NCI-H1436 treated with DMSO at 0.1 percent for 48 hours (cell line): ENCODE measurements at places on chromosomes 16 and 17.
A peak's percentile ranks its signal among the peaks of the same experiment; 100 is the strongest.

- no peak for DNase-seq
These were observed 41.2 kb downstream of the RAB11FIP3 start for GRCh38 chr16:466651-467050.

- DNase-seq = no peak
These were observed 25.6 kb downstream of the TRARG1 start for GRCh38 chr17:1304962-1305563.

GRCh38 chr17:4786516-4786915, 352 bp upstream of the VMO1 start:
- DNase-seq = no peak

DNA sequence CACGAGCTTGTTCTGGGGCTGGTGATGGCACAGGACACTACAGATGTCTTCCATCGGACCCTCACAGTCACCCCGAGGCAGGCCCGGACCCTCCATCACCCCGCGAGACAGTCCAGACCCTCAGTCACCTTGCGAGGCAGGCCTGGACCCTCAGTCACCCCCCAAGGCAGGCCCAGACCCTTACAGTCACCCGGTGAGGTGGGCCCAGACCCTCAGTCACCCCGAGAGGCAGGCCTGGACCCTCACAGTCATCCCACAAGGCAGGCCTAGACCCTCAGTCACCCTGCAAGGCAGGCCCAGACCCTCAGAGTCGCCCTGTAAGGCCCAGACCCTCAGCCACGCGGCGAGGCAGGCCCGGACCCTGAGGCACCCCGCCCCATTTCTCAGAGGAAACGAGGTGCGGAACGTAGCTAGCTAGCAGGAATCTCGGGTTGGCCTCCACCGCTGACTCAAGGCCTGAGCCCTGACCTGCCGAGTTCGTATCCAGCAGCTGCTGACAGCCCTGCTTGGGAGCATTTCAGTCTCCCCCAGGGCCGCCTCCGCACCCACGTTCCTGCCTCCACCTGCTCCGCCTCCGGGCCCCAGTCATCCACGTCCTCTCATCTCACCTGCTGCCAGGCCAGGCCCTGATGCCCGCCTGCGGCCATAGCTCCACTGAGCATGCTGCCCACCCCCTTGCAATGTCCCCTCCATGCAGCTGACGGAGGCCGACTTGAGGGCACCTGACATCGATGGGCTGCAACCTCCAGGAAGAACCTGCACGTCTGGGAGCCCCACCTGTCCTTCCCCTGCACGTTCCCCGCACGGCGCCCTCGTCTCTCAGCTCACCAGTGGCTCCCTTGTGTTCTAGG, 28.7 kb downstream of the RPH3AL start:
- DNase-seq = no peak

DNA sequence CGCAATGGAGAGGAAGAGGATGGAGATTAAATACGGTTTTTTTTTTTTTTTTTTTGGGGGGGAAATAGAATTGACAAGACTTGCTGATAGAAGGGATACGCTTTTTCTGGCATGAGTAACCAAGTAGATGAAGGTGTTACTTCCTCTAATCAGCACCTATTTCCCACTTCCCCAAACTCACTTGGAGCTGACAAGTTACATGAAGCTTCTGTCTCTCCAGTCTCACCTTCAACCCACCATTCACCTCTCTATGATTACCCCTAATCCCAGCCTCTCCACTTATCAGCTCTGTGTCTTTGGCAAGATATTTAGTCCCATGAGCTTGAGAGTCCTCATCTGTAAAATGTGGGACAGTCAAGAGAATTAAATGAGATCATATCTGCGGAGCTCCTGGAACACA, 185.9 kb upstream of the HS3ST3A1 start:
- no peak for DNase-seq

GRCh38 chr16:9457215-9457614, 365.8 kb downstream of the HAPSTR1 start:
- no peak for DNase-seq

DNA sequence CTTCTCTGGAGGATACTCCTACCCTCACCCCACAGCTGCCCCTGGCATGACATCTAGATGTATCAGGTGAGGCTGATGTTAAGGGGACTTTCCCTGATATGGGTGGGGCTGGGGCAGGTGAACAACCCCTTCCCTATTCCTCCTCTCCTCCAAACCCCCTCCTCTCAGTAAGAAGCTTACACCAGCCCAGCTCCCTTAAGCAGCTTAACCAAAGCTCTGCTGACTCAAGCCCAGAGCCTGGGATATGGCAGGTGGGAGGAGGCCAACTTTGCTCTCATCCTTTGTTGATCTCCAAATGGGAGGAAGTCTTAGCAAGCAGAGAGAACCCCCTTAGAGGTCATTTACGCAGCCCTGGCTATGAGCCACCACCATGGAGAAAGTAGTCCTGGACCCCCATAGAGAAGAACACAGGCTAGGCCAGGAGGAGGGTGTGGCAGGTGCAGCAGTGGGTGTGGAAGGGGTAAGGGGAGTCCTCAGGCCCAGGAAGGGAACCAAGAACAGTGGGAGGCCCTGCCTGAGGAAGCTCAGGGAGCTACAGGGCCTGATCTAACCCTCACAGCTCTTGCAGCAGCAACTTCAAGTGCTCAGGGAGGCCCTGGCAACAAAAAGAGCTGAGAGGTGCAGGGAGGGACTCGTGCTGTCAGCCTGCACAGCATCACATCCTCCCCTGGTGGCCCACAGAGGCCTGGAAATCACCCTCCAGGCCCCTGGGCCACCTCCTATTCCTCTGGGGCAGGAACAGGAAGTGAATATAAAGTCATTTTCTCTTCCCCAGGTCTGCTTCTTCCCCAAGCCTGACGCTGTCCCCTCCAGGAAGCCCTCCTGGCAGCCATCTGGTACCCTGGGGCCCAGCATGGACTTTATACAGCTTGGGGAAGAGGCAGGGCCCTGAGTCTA, 2.9 kb downstream of the UNC119 start:
- DNase-seq = no peak

- DNase-seq = no peak
These were observed 42.0 kb downstream of the BAHCC1 start for GRCh38 chr17:81437191-81437651.

DNA sequence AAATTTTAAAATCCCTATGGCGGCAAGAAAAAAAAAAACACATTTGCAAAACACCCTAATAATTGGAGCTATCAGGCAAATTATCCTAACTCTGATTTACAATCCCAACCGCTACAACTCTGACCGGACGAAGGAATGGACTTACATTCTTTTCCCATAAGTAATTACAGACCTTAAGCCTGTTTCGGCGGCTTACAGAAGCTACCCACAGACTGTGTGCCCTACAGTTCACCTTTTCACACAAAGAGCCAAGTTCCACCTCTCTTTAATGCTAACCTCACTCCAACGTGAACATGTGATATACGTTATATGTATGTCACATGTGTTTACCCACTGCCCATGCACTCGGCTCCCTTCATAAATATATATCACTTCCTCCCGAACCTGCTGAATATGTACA, 8.7 kb upstream of the MEAK7 start:
- no peak for DNase-seq

- DNase-seq = no peak
These were observed 165.7 kb downstream of the IRF8 start for GRCh38 chr16:86064431-86065250.

DNA sequence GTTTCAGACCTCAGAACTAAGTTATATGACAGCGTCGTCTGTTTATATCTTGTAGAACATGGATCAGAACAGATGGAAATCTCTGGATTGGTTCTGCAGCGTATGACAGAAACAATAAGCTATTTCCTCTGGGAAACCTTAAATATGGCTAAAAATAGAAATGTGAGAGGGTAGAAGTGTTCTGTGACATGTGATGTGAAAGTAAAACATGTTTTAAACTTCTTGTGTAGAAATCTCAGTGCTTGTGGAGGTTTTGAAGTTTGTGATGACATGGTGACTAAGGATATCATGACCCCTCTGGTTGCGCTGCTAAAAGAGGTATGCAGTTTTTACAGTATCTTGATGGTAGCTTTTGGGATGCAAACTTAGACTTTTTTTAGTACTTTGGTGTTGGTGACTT, 2.8 kb downstream of the HEATR3 start:
- DNase-seq = no peak

DNA sequence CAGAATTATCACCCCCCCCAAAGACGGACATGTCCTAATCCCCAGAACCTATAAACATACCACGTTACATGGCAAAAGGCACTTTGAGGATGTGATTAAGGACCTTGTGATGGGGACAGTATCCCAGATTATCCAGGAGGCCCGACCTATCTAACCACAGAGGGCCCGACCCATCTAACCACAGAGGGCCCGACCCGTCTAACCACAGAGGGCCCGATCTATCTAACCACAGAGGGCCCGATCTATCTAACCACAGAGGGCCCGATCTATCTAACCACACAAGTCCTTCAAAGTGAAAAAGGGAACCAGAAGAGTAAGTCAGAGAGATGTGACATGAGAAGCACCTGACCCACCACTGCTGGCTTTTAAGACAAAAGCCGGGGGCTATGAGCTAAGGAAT, 56.8 kb downstream of the ANKFY1 start:
- no peak for DNase-seq

- no peak for DNase-seq
These were observed 11.5 kb upstream of the TOX3 start for GRCh38 chr16:52558448-52558847.

DNA sequence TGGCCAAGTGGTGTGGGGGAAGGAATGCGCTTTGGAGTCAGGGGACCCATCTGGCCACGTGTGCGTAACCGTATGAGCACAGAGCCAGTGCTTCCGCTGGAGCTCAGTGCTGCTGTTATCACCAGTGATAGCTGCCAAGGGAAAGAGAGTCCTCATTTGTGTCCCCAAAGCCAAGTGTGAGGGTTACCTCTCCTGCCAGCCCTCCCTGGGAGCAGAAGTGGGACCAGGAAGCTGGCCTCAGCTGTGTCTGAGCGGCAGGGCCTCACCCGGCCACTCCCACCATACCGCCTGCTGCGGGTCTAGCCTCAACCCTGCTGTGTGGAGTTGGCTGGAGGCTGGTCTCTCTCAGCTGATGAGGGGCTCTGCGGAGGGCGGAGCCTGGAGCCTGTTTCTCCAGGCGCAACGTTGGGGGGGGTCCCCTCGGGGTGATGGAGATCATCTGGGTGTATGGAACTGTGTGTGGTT, 44.5 kb downstream of the MEAK7 start:
- no peak for DNase-seq

GRCh38 chr16:83302853-83303252, 504.9 kb upstream of the HSBP1 start:
- no peak for DNase-seq

DNA sequence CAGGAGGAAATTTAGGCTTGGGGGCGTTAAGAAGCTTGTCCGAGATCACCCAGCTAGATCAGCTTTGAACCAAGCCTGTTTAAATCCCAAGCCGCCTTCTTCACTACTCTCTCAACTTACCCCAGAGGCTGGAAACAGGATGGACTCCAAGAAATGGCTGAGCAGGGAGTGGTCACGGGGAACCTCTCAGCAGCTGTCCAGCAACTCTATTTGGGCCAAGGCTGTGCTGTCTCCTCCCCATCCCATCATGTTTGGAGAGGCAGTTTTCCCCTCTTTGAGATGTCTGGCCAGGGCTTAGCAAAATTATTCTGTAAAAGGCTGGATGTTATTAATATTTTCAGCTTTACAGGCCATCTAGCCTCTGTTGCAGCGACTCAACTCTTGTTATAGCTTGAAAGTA, 305.7 kb downstream of the RBFOX1 start:
- no peak for DNase-seq

- DNase-seq = no peak
These were observed 65.6 kb downstream of the PRKCB start for GRCh38 chr16:23901178-23902033.

DNA sequence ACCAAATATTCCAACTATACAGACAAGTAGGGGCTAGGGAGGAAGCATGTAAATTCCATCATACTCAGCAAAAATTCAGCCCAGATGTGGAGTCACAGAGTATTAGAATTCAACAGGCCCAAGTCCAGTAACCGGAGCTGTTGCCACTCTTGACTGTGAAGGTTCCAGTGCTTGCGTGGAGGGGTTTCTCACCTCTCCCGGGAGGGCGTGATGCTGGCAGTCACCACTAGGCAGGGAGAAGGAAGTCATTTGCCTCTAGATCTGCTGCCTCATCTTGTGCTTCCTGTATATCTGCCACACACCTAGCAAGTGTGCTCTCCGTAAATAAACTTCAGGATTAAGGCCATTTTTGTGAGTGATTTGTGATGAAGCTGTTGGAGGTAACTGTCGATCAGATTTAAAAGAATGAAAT, 1.0 kb upstream of the CKLF start:
- peak; percentile 11 for DNase-seq

- DNase-seq = no peak
These were observed 6.6 kb downstream of the KRT39 start for GRCh38 chr17:40960144-40960543.

GRCh38 chr16:74160759-74161158, 135.9 kb upstream of the PSMD7 start:
- no peak for DNase-seq

GRCh38 chr16:49348408-49349176, 25.0 kb upstream of the C16orf78 start:
- DNase-seq = no peak

DNA sequence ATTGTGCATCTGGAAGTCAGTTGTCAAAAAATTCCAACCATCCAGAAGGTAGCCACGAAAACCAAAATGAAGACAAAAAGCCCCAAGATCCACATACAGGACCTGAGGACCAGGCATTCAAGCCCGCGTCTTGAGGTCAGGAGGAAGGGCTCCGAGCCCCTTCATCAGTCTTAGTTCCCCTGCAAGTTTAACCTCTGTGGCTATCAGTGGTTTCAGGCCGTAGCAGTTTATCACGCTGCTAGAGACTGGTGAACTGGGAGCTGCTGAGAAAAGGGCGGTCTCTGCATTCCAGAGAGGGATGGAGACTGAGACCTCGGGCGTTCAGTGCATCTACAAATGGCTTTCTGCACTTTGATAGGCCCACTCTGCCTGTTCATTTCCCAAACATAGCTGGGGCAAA, 70.6 kb downstream of the IRF8 start:
- DNase-seq = no peak

- no peak for DNase-seq
These were observed 33.0 kb downstream of the C16orf54 start for GRCh38 chr16:29712809-29713208.

DNA sequence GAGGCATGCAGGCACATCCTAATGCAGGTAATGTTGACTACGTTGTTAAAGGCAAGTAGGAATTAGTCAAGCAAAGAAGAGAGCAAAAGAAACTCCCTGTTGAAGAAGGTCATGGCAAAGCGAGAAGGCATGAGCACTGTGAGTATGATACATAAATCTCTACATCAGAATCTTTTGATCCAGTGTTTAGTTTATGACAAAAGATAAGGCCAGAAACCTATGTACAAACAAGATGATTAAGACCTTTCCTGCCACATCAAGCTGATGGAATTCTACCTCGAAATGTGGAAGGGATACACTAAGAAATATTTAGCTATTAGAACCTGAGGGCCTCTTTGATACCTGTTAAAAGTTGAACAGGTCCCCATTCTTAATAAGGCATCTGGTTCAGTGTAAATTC, 20.2 kb downstream of the SYCE1L start:
- DNase-seq = no peak
